Renal cortical epithelial cell (primary cell): ENCODE measurements at places on chromosomes 13 and 19.

- no peak for DNase-seq
These were observed 118.5 kb upstream of the GPC6 start for GRCh38 chr13:93108111-93108601.

GRCh38 chr19:39265321-39265916, 2.8 kb upstream of the IFNL2 start:
- no peak for DNase-seq

DNA sequence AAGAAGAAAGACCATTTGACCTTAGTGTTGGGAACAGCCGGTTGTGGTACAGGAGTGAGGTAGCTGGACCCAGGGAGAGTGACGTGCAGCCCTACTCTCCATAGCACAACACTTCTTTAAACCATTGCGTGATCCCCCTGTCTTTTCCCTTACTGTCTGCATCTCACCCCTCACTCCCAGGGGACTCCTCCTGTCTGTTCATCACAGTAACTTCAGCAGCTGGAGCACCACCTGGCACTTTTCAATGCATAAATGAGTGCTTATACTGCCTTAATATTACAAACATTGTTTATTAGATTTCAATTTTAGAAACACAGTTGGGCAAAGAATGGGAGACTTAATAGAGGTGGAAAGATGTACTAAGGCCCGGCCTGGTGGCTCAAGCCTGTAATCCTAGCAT, 285.5 kb downstream of the UQCRFS1 start:
- no peak for DNase-seq

DNA sequence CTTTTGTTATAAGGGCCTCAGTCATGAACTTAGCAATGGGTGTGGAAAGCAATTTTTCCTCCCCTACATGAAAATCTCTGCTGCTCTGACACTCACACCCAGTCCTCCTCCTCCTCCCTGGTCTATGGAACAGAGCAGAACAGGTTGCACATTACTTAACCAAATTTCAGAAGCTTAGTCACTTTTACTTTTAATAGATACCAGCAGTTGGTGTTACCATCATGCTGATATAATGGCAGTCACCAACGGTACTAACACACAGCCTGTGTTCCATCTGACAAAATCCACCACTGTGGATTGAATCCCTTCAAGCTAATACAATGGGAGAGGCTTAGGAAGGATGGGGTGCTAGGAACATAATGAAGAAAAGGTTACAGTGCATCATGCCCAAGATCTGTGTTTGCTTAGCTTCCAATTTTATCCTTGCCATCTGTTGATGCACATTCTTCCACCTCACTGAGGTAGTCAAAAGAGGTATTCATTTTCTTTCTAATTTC, 9.8 kb downstream of the TPT1 start:
- DNase-seq, result no peak

DNA sequence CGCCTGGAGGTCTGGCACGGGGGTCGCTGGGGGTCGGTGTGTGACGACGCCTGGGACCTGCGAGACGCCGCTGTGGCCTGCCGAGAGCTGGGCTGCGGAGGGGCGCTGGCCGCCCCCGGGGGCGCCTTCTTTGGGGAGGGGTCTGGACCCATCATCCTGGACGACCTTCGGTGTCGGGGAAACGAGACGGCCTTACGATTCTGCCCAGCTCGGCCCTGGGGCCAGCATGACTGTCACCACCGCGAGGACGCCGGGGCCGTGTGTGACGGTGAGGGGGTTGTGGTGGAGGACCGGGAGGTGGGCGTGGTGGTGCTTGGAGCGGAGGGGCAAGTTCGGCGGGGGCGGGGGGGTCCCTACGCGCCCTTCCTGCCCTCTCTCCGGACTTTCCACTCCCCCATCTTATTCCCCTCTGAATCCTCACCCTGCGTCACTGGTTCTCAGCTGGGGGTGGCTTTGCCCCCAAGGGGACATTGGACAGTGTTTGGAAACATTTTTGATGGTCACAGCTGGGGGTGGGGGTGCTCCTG, 5.5 kb downstream of the SSC5D start:
- DNase-seq, result no peak

GRCh38 chr13:93700115-93700514, 473.5 kb downstream of the GPC6 start:
- DNase-seq, result peak; percentile 27

DNA sequence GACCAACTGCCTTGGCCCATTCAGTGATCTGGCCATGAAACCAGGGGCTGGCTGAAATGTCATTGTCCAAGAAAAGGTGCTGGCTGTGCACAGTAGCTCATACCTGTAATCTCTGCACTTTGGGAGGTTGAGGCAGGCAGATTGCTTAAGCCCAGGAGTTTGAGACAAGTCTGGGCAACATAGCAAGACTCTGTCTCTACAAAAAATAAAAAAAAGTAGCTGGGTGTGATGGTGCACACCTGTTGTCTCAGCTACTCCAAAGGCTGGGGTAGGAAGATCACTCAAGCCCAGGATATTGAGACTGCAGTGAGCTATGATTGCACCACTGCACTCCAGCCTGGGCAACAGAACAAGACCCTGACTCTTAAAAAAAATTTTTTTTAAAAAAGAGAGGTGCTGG, 28.6 kb upstream of the C19orf12 start:
- no peak for DNase-seq

DNA sequence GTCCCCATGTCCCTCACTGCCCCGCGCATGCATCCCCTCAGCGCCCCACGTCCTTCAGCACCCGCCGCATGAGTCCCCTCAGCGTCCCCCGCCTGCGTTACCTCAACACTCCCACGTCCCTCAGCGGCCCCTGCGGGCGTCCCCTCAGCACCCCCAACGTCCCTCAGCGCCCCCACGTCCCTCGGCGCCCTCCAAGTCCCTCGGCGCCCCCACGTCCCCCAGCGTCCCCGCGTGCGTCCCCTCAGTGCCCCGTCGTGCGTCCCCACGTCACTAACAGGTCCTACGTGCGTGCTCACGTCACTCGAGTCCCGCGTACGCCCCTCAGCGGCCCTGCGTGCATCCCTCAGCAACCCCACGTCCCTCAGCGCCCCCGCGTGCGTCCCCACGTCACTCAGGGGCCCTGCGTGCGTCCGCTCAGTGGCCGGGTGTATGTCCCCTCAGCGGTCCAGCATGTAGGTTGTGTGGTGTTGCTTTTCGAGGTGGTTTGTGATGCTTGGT, 19.5 kb upstream of the GAS6 start:
- DNase-seq, result no peak

GRCh38 chr19:51594774-51595109, 23.7 kb downstream of the ZNF175 start:
- no peak for DNase-seq

- peak; percentile 70 for DNase-seq
These were observed 198.4 kb downstream of the COL4A1 start for GRCh38 chr13:110108348-110109139.

- peak; percentile 50 for DNase-seq
These were observed 2.0 kb upstream of the SPACA6 start for GRCh38 chr19:51691074-51691583.

DNA sequence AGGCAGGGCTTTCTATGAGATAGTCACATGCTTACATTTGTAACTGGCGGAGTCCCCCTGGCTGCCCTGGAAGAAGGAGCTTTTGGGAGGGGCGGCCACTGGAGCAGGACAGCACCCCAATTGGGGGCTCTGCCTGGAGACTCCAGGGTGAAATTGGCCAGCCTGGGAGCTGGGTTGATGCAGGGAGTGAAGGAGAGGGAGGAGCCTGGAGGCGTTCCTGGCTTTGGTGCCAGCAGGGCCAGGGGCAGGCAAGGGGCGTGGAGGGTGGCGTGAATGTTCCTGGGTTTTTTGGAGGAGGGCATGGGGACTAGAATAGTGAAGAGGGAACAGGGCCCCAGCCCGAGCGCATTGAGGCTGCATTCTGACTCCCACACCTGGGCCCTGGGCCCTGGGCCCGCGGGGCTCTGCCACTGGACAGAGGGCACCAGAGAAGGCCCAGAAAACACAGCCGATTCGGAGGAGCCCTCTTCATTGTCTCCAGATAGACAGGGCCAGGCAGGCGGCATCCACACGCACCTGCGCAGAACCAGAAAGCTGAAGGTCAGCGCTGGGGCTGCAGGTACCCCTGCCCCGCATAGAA, 29.5 kb downstream of the COMP start:
- no peak for DNase-seq

DNA sequence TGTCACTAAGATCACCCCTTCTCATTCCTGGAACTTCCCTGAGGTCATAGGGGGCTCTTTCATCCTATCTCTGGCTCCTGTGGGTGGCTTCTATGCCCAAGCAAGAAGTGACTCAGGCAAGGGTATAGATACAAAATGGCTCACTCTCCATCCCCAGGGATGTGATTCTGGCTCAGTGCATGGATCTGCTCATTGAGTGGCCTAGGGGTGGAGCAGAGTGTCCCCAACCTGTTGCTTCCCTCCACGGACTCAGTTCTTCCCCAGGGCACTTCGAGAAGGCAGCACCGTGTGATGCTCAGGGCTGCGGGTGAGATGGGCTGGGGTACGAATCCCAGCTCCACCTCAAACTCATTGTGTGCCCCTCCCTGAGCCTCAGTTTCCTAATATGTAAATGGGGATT, 136.4 kb downstream of the PTPRS start:
- DNase-seq, result no peak

- DNase-seq, result peak; percentile 42
These were observed 5.5 kb downstream of the ZBTB7A start for GRCh38 chr19:4061178-4061682.

GRCh38 chr13:36875431-36875830, 44.6 kb downstream of the SMAD9 start:
- no peak for DNase-seq

DNA sequence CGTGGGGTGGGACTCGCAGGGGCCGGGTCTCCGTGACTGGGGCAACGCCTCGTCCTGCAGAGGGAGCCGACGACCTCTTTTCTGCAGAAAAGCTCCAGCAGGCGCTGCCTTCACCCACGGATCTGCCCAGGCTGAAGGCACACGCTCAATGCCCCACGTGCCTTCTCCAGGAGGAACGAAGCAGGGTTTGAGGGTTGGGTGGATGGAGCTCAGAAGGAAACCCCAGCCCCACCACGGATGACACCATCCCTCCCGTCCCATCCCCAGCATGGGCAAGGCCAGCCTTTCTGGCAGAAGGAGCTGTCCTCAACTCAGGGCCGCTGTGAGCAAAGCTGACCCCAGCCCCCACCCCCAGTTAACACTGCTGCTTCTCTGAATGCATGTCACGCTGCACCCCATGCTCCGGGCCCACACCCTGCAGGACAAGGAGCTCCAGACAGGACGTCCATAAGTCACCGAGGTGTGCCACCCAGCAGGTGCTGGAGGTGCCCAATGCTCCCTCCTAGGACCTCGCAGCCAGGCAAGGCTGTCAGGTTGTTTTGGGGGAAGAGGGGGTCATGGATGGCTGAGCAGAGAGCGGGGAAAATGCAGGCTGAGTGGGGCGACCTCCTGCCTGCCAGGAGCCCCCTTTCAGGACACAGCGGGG, 7.4 kb downstream of the C19orf25 start:
- DNase-seq, result no peak

DNA sequence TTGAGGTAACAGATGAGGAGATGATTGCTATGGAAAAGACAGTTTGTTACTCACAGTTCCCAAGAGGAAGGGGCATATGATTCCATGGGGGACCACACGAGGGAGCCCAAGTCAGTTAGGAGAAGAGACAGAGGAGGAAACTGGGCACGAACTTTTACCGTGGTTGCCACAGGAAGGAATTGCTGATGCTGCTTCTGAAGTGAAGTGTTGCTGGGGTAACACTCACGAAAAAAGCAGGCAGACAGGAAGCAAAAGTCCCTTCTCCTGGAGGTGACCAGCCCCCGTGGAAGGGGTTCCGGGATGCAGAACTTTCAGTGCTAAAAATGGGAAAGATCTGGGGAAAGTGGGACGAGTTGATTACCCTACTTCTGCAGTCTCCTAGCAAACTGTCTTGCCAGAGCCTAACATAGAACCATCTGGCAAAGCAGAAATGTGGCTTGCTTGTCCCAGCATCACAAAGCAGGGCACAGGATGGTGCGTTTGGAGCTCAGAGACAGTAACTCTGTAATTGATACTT, 35.4 kb upstream of the MAP3K10 start:
- DNase-seq, result peak; percentile 14

- DNase-seq, result peak; percentile 65
These were observed 21.5 kb downstream of the EBPL start for GRCh38 chr13:49669735-49670309.
